ENCODE measurements at places on chromosomes 5 and 9.

GRCh38 chr9:112640311-112640710, 77.6 kb downstream of the INIP start:
- DNase-seq, result no peak

GRCh38 chr9:71681104-71681707, 87.1 kb downstream of the CEMIP2 start:
- no peak for DNase-seq

DNA sequence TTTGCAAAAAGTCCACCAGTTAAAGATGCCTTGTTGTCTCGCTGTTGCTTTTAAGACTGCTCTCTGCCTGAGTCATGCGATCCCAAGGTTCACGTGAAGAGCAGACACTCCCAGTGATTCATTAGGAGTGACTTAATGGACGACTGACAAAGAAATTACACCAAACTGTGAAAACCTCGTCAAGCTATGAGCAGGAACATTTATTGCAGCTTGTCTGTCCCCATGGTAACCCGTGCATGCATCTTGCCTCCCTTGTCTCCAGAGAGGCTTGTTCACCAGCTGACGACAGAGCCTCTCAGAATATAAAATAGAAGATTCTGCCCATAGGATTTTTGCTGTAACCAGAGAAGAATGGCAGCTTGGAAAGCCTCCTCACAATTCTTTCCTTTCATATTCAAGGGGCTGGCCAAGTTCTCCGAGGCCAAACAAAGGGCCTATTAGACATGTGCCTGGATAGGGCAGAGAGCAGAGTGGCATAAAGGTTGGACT, 352.7 kb downstream of the SPOCK1 start:
- no peak for DNase-seq

DNA sequence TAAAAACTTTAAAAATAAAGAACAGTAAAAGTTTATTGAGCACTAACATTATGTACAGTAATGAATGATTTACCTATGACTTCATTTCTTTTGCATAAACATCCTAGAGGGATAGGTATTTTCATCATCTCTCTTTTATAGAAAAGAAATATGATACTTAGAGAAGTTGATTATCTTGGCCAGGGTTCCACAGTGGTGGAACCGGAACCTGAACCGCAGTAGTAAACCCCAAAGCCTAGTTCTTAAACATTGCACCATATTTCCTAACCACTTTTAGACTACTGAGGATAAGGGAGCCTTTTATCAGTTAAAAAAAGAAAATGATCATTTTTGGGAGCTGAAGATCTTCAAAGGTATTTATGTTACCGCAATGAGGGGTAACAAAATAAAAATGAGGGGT, 205.7 kb upstream of the SGCD start:
- DNase-seq, result no peak

- no peak for DNase-seq
Measured at GRCh38 chr5:140868721-140869554, at the start of gene PCDHA11. Gene PCDHA11, plus strand, starts transcription at chr5:140868957. Its CDS starts 147 bp downstream, at chr5:140869104.

DNA sequence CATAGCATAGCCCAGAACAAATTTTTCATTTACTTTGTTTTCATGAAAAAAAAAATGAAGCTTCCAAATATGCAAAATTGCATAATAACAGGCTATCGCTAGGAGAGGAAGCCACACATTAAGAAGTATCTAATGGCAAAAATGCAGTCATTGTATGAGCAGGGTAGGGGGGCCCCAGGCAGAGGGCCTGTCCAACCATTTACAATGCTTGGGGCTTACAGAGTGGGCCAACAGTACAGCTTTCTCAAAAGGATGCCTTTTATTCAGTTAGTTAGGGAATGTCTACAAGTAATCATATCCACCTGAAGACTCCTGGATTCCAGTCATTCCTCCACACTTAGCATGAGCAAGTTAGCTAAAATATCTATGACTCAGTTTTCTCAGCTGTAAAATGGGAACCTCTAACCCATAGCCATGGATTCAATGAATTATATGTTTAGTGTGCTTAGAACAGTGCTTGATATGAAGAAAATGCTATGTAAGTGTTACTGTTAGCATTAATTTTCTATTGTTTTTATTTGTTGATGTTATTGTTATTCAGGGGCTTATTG, 117.7 kb downstream of the GAS1 start:
- no peak for DNase-seq

- no peak for DNase-seq
Measured at GRCh38 chr9:118059484-118060278, 355.5 kb downstream of the TLR4 start.

GRCh38 chr9:72902268-72902667, 50.6 kb downstream of the ALDH1A1 start:
- no peak for DNase-seq

Data from stimulated activated CD8-positive, alpha-beta memory T cell treated with anti-CD3 and anti-CD28 coated beads, Interleukin-12 subunit alpha, Interleukin-12 subunit beta, amount 100 ng/mL, for 1 hour (primary cell).